CD4-positive, alpha-beta T cell treated with Interleukin-6 at 100 ng/mL for 8 hours (primary cell): ENCODE measurements at places on chromosomes 3 and 15.

DNA sequence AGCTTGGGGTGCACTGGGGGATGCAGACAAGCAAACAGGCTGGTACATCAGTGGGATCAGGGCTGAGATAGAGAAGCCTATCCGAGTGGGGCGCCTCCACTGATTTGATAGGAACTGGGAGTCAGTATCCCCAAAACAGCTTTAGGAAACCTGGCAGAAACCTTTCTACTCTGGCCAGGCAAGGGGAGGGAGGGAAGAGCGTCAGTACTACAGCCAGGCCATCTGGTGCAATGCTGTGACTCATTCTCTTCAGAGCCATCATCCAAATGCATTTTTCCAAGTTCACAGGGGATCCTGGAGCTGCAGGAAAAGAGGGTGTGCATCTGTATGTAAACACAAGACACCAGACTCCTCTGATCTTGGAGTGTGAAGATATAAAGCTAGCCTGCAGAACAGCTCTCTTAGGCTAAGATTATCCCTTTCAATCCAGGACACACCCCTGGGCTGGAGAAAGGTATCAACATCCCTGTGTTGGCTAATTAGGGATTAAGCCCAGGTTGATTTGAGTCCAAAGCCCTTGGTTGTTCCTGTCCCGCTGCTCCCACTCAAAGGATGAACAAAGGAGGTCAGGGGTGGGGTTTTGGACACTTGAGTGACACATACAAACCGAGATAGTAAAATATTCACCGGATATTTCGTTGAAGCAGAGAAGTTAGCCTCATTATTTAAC lies 9.3 kb downstream of the GALNT15 start:
- no peak for DNase-seq

- no peak for DNase-seq
Measured at GRCh38 chr3:195372220-195372619, 70.6 kb downstream of the ACAP2 start.

DNA sequence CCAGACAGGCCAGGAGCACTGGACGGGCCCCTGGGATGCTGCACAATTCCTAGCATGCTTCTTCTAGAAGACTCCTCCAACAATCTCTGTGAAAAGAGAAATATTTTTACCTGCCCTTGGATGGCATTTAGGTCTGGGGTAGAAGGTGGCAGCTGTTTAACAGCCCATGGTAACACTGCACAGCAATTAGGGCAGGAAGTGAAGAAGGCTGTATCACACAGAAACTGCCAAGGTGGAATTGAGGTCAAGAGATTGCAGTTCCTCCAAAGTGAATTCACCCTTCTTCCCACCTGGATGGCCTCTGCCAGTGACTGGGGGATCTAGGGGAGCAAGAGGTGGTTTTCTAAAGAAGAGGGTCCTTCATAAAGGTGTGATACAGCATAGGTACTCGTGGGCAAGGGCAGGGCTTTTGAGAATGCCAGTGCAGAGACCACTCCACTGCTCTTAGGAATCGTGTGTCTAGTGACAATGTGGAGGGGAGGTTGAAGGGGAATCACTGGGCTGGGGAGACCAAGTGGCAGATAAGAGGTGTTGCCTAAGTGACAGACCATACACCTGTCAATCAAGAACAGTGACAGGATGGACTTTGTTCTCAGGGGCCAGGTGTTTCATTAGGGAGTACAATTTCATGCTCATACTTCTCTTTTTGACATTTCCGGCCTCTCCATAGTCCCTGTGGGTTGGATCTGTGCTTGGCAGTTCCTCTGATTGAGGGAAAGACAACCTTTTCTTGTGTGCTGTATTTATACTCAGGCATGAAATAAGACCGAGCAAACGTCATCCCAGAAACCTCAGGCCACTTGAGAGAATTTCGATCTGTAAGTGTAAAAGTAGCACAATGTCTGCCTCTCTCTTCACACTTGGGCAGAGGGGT lies 83.5 kb upstream of the BCL6 start:
- DNase-seq: no peak

DNA sequence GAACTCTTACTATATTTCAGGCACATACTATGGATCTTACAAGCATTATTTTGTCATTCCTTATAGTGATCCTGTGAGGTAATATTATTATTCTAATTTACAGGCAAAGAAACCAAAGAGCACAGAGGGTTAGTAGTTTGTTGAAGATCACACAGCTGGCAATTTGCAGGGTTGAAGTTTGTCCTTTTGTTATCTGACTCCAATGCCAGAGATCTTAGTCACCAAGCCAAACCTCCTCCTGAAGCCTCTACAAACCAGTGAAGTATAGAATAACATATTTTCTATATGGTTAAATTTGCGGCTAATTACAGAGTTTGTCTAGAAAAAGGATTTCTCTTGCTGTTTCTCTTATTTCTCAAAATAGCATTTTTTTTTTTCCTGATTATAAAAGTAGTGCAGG lies 11.2 kb downstream of the ISLR2 start:
- DNase-seq: no peak

- no peak for DNase-seq
Measured at GRCh38 chr3:29285471-29286071, 4.7 kb downstream of the RBMS3 start.

- DNase-seq: no peak
Measured at GRCh38 chr3:152737021-152737908, 97.7 kb upstream of the P2RY1 start.

GRCh38 chr3:15638891-15639262 lies 37.3 kb downstream of the BTD start:
- no peak for DNase-seq

DNA sequence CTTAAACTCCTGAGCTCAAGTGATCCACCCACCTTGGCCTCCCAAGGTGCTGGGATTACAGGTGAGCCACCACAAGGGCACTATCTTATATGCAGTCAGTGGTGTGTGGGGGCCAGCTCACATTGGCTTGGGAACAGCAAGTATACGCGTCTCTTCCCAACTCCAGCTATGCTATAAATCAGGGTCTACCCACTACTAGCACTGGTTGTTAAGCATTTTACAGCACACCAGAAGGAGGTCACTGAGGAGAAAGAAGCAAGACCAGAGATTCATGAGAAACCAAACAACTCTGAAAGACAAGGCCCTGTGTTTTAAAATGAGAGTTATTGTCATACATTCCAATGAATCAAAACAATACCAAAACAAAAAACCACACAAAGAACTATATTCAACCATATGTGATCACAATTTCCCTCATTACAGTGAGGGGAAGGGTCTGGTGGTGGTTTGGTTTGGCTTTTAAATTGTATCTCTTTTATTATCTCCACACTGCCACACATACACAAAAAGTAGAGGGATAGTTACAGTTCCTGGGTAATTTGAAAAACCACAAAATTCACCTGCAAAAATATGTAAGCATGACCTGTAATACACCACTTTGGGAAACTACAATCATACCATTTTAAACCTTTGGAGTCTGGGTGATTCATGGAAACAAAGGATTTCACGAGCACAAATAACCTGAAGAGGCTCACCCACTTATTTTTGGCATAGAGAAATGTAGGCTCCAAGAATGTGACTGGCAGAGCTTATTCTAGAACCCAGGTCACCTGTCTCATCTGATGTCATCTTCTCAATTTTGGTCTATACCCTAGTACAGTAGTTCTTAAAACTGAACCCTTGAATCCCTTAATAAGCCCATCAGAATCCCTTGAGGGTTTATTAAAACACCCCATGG lies 5.2 kb downstream of the MAGI1 start:
- no peak for DNase-seq

GRCh38 chr3:149701206-149701976 lies 43.6 kb upstream of the WWTR1 start:
- DNase-seq: no peak

DNA sequence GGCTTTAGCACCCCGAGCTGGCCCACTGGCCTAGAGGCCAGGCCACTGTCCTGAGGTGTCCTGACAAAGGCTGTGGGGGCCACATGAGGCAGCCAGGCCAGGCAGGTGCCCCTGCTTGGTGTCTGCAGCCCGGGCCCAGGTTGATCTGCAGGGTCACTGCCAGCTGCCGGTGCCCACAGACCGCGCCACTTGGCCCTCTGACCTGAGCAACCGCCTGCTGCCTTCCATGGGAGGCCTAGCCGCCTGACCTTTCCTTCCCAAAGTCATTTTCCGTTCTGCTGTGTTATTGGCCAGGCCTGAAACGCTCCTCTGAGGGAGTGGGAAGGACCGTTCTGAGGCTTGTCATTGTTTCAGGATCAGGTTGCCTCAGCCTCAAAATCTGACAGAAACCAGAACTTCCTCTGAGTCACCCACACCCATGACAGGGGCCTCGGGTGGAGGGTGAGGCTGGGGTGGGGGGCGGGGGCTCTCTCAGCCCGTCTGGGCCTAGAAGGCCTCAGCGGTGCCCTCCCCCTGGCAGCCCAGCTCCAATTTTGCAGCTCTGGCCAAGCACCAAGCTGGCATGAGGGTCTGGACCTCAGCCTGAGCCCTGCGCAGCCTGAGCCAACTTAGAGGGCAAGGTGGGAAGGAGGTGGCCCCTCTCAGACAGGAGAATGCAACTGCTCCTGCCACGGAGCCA lies 140.7 kb upstream of the MEF2A start:
- DNase-seq: peak; percentile 75

GRCh38 chr3:109081746-109082510 lies 36.0 kb downstream of the MORC1 start:
- DNase-seq: no peak

DNA sequence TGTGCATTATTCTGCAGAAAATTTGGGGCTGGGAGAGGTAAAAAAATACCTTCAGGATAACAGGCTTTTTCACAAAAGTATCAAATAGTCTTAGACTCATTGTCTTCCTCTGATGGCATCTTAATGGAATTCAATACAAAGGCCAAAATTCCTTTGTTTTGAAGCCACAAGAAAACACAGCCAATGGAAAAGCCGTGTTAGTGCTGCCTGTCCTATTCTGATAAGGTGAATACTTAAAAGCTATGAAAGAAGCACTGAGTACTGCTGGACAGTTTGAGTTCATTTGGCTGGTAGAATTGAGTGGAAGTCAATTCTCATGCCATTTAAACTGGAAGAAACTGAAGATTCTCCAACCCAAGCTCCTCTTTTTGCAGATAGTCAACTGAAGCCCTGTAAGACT lies 395.3 kb upstream of the TPRG1 start:
- DNase-seq: no peak

DNA sequence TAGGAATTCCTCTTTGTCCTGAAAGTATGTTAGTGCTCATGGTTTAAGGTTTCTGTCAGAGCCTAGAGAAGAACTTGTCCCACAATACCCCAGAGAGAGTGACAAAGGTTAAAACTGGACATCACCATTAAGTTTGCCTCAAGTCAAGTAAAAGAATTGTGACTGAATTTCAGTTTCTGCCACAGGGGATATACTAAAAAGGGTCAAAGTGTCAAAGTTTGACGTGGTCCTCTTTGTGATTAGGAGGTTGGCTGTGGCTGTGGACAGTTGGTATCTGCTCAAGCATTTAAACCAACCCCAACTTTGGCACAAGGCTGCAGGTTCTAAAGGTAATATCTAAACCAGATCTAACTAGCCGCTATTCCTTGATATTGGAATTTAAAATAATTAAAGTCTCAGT lies 26.1 kb downstream of the FMN1 start:
- no peak for DNase-seq

GRCh38 chr15:26200427-26200826 lies 337.3 kb upstream of the ATP10A start:
- DNase-seq: no peak
